ENCODE measurements at places on chromosomes 6 and 20.

- DNase-seq, result no peak
Measured at GRCh38 chr20:31322504-31322903, 14.1 kb upstream of the DEFB116 start.

DNA sequence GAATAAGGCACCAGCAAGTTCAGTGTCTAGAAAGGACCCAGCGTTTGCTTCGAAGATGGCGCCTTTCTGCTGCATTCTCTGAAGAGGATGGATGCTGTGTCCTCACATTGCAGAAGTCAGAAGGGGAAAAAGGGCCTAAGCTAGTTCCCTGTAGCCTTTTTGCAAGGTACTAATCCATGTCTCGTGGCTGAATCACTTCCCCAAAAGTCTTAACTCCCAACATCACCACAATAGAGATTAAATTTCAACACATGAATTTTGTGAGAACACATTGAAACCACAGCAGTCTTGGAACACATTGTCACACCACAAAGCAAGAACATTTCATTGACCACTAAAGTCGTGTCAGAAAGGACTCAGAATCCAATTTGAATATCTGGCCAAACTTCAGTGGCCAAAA, 42.1 kb downstream of the KLHL31 start:
- DNase-seq, result no peak

GRCh38 chr20:48295445-48295903, 510.2 kb upstream of the SULF2 start:
- DNase-seq, result no peak

DNA sequence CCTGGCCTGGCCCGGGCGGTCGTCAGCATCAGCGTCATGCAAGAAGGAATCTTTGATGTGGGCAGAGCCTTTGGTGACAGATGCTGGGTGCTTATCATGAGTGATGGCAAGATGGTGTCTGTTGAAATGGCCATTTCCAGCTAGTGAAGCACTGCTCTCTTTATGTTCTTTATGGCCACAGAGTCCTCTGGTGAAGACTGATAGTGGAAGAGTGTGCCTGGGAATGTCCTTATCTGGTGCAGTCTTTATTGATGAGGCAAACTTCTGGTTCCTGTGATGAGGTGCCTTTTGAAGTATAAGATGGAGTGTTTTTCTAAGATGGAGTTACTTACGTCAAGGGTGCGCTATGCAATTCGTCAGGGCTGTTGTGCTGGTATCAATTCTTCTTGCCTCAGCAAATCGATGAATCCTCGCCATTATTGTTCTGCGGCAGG, 22.6 kb upstream of the CCR6 start:
- DNase-seq, result no peak

GRCh38 chr6:36759148-36759759, 61.6 kb downstream of the RAB44 start:
- peak; percentile 81 for DNase-seq

GRCh38 chr6:34714663-34715062, 18.1 kb upstream of the ILRUN start:
- no peak for DNase-seq

GRCh38 chr20:18837718-18838117, 24.1 kb downstream of the SCP2D1 start:
- no peak for DNase-seq

DNA sequence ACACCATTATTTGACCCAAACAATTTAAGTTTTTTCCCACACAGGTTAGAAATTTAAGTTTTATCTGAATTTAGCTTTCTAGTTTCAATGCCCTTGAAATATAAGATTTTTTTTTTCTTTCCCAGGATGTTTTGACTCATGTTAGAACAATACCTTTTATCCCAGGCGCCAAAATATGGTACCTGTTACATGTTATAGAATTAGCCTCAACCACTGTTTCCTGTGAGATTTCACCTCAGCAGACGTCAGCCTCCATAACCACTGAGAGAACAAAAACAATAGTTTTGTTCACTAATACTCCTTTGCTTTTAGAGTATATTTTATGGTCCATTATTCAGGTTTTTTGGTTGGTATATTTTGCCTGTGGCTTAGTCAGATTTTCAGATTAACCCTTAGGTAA, 302.9 kb downstream of the CDKAL1 start:
- no peak for DNase-seq

- DNase-seq, result no peak
Measured at GRCh38 chr6:38183856-38184584, 364.5 kb downstream of the ZFAND3 start.

- no peak for DNase-seq
Measured at GRCh38 chr6:2693231-2693630, 57.5 kb downstream of the MYLK4 start.

DNA sequence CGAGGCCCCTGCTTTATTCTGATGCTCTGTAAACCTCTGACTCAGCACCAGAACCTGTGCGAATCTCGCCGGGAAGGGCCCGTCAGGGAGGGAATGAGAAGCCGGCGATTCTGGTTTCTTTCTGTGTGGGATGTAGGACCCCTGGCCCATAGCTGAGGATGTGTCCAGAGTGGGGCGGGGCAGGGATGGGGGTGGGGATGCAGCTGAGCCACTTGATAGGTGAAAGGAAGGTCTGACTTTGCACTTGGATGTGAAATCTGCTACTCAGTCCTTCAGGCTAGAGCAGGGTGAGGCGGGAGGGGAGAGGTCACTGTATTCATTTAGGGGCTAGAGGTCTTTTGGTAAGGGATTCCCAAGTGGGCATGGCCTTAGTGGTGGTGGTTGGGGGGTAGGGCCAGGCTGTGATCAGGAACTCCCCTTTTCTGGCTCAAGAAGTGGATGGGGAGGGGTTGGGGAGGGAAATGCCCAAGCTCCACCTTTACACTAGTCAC, 2.3 kb downstream of the TOX2 start:
- no peak for DNase-seq

GRCh38 chr20:17530716-17531664, at the start of gene BFSP1:
Gene BFSP1 (minus strand): TSS chr20:17531379. CDS start chr20:17531329, 50 bp downstream.
- peak; percentile 55 for DNase-seq

DNA sequence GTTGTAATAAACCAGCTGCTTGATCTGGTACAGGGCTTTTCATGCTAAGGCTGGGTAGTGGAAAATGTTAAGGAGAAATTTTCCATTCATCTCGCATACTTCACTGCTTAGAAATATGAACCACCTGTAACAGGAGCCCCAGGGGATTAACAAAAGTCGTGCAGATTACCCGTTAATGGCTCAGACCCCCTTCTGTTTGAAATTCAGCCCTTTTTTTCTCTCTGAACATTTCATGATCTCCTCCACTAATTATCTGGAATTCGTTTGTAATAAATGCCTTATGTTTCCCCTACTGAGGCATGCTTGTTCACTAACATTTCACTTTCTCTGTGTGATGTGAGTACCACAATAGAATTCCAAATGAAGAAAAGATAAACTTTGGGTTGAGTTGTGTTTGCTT, 336.4 kb upstream of the HSF2 start:
- DNase-seq, result no peak

GRCh38 chr6:2818593-2818992, 23.1 kb downstream of the SERPINB1 start:
- no peak for DNase-seq

- no peak for DNase-seq
Measured at GRCh38 chr6:14929291-14929690, 316.6 kb upstream of the JARID2 start.

DNA sequence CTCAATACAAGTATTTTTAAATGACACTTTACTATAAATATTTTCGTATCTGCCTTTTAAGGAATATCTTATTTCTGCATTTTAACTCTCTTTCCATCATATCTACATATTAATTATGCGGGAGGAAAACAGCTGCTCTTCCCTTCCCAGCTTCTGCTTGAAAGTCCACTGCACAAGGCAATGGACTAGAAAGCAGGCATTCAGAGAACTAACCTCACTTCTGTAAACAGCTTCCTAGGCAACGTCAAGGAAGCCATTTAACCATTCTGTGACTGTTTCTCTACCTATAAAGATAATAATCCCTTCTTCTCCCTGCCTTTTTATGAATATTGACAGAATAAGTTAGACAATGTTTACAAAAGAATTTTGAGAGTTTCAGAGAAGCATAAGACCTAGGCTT, 319.4 kb downstream of the BTBD9 start:
- no peak for DNase-seq

GRCh38 chr20:38337561-38338140, 8.6 kb upstream of the LBP start:
- peak; percentile 41 for DNase-seq

GRCh38 chr6:39773782-39774181, 18.4 kb upstream of the DAAM2 start:
- DNase-seq, result no peak

DNA sequence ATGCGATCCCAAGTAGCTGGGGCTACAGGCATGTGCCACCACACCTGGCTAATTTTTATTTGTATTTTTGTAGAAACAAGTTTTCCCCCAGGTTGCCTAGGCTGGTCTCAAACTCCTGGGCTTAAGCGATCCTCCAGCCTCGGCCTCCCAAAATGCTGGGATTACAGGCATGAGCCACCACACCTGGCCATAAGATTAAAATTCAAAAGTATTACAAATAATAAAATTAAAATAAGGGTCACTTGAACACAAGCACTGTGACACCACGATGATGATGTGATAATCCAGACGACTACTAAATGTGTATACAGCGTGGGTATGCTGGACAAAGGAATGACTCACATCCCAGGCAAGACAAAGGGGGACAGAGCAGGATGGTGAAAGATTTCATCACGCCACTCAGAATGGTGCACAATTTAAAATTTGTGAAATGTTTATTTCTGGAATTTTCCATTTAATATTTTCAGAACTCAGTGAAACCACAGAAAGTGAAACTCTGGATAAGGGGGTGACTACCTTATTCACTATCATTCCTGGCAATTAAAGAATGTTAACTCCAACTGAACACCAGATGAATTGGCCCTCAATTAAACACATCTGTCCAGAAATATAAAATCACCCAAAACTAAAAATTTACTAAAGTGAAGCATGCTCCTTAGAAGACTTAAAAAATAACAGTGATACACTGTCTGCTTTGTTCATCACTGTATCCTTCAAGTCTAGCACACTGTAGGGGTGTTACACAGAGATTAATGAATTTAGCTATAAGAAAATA, 13.1 kb downstream of the B4GALT5 start:
- no peak for DNase-seq

GRCh38 chr6:39169448-39170344, 54.7 kb upstream of the SAYSD1 start:
- DNase-seq, result no peak

- DNase-seq, result no peak
Measured at GRCh38 chr20:46261456-46262253, 46.6 kb downstream of the CDH22 start.

GRCh38 chr6:63458480-63459115, 113.7 kb upstream of the LOC128125822 start:
- DNase-seq, result no peak

DNA sequence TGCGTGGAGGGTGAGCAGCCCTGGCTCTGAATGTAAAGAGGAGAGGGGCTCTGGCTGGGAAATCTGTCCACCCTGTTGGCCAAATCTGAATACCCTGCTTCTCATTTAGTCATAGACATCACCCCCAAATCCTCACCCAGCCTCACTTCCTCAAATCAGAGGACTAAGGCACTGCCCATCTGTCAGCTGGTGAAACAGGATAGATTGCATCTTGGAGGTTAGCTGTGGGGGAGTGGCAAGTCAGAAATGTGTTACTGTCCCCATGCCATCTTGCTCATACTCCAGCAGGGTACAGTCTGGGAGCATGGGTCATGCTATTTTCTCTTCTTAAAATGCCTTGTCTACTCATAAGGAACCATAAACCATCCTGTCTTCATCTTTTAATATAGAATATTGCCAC, 9.5 kb upstream of the DTNBP1 start:
- no peak for DNase-seq

DNA sequence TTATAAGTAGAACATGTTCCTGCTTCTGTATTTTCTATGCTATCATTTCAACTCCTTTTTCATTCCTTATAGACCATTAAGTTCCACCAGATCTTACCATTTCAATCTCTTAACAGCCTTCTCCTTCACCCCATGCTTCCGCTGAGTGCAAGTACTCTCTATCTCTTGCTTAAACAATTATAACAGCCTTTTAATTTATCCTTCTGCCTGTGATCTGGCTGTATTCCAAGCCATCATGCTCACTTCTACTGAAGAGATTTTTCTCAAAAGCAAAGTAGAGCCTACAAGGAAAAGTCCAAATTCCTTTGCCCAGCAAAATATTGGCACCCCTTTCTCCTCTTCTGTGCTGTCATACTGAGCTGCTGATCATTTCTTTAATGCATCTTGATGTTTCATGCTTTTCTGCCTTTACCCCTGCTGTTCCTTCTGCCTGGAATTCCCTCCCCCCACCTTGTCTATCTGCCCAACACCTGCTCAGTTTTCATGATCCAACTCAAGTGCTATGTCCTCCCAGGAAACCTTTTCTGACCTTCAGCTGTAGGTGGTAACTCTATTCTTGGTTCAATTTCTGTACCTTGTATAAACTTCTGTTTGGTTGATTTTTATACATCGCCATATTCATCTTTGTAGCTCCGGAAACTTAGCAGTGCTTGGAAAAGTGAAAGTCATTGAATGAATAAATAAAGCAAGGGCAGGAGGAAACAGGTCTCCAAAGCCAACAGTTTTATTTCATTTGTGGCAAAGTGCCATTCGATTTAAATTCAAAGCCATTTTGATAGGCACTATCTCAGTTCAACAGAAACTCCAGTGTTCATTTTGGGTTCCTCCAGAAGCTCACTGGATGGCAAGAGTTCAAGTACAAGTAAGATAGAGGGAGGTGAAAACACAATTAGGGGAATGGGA, 10.5 kb upstream of the BMP2 start:
- DNase-seq, result no peak

GRCh38 chr6:12182676-12183075, 107.5 kb upstream of the EDN1 start:
- no peak for DNase-seq

GRCh38 chr20:2122936-2123335, 21.3 kb downstream of the STK35 start:
- DNase-seq, result no peak

- DNase-seq, result no peak
Measured at GRCh38 chr6:168528474-168529095, 87.6 kb downstream of the SMOC2 start.
